HTR-8/SVneo (cell line): ENCODE measurements at places on chromosomes 12 and 14.

GRCh38 chr12:6638305-6638704, 2.5 kb upstream of the LPAR5 start:
- DNase-seq = no peak

GRCh38 chr12:124563401-124563800, 4.0 kb downstream of the NCOR2 start:
- DNase-seq = no peak

GRCh38 chr12:3342051-3342450, 149.0 kb upstream of the PRMT8 start:
- DNase-seq = peak; percentile 65

GRCh38 chr12:60205500-60205899, 609.7 kb downstream of the SLC16A7 start:
- DNase-seq = peak; percentile 18

DNA sequence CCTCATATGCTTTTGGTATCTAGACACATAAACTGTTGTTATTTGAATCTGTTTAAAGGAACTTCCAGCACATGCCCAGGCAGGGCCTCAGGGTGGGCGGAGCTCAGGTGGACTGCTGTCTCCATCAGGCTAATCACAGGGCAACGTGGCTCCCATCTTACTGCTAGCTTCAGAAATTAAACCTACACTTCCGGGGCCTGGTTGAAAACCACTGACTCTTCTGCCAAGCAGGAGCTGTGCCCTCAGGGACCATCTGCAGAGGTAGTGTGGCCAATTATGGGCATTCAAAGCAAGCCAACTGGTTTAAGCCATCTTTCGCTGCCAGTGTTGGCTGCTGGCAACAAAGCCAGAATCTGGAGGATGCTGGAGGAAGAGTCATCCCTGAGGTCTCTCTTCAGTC, 97.5 kb downstream of the TMX1 start:
- DNase-seq = no peak

DNA sequence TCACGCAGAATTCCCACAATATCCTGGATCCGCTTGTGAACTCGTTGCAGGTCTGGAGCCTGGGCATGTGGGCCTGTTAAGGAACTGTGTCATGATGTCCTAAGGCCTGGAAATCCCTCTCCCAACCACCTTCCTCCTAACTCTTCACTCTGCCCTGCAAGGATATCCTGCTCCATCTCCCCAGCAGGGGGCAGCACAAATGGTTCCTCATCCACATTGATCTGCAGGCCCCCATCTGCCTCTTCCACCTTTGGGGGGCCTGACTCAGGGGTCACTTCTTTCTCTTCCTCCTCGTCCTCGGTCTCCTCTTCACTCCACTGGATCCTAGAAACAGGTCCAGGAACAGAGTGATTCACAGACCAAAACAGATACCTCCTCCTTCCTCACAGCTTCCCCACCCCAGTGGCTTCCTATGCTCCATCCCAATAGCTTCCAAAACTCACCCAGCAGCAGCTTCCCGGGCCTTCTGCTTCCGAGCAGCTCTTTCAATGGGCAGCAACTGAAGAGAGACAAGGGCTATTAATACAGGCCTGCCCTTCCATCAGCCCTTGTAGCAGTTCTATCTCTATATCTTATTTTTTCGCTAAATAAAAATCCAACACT, 4.5 kb downstream of the NOP2 start:
- DNase-seq = peak; percentile 74

DNA sequence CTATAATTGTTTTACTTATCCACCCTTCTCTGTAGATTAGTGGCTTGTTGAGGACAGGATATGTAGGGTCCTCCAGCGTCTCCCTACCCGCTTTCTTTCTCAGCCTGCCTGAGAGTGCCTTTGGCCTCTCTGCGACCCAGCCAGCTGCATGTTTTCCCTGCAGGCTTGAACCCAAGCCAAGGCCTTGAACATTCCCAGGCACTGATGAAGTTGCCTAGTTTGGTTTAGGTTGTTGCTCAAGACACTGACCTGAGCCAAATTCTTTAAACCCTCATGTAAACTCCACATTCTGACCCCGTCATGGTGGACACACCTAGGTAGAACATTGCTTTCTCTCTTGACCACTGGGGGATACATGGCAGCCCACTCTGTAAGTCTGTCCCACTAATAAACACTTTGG, 33.4 kb upstream of the TXNRD1 start:
- DNase-seq = no peak

GRCh38 chr12:90253674-90254181, 545.1 kb upstream of the ATP2B1 start:
- DNase-seq = peak; percentile 50

DNA sequence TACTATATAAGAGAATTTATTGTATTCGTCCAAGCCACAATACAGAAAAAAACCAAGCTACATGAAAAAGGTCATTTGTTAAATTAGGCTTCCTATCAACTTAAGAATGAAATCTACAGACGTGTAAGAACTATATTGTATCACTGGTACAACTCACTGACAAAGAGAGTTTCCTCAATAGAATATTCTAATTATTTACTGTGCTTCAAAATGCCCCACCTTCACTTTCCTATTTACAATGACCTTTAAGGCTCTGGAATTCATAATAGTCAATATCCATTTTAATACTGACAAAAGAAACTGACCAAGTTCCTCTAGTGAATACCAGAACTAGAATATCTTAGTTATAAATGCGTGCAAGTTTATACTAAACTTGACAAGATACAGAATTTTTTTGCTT, 55.9 kb downstream of the C2CD5 start:
- DNase-seq = no peak

- DNase-seq = no peak
Measured at GRCh38 chr12:97375310-97375709, 87.3 kb upstream of the RMST start.

GRCh38 chr14:95901054-95901453, 24.4 kb downstream of the TUNAR start:
- DNase-seq = peak; percentile 22

- DNase-seq = peak; percentile 30
Measured at GRCh38 chr14:29144621-29145020, 378.0 kb downstream of the FOXG1 start.

- DNase-seq = no peak
Measured at GRCh38 chr14:27536748-27537147, 938.9 kb upstream of the NOVA1 start.

- DNase-seq = peak; percentile 34
Measured at GRCh38 chr12:57461917-57462250, 2.3 kb downstream of the GLI1 start.

GRCh38 chr14:37988472-37988871, 219.2 kb upstream of the SSTR1 start:
- DNase-seq = no peak

DNA sequence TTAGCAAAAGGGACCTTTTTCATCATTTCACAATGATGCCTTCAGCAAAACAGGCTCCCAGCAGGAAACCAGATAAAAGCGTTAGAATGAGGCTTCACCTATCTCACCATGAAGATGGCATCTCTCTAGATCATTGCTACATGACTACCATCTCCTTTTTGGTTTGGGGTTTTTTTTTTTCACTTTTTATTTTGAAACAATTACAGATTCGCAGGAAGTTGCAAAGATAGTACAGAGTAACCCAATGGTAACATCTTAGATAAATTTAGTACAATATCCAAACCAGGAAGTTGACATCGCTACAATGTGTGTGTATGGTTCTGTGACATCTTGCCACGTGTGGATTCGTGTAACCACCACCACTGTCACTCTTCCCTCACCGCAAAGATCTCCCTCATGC, 22.3 kb upstream of the PWP1 start:
- no peak for DNase-seq

DNA sequence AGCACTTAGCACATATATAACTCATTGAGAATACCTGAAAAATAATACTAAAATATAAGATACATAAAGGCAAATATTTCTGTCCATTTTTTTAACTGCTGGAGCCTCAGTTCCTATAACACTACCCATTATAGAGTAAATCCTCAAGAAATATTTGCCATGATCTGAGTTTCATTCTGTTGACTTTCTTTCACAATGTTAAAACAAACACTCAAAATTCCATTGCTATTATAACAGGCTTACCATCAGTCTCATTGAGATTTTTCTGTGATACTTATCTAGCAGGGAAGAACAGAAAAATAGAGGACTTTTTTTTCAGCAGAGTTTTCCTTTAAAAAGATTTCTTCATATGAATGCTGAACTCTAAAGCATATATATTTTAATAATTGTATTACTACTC, 24.5 kb downstream of the LMO3 start:
- no peak for DNase-seq

DNA sequence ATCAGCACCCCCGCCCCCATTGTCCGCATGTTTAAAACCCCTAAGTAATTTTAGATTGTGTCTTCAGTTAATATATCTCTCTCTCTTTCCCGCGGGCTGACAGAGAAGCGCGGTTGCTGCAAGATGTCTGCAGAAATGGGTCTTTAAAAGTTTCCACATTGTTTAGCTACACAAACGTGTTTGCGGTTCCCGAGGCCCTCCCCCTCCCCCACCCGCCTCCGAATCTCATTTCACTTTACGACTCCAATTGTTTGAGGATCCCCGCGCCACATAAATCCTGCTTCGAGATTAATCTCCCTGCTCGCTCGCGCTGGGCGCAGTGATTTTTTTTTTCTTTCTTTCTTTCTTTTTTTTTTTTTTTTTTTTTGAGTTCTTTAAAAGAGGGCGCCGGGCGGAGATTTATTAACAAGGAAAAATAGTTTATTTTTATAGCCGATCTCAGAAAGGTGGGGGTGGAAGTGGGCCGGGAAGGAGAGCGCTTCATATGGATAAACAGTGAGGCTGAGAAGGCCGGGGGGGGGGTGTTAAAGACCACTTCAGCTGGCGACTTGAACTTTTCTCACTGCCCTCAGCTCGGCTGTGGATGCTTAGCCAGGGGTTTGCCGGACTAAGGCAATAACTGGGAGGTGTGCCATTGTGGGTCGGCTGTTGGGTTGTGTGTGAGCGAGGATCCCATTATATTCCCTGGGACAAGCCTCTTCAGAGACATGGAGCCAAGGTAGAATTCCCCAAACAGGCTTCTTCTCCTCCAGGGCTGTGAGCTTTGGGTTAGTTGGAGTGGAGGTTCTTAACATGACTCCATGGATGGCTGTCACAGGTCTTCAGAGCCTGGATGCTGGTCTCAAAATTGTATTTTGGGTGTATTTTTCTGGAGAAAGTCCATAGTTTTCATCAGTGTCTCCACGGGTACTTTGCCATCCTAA, 39.7 kb upstream of the TBX5 start:
- DNase-seq = no peak

- DNase-seq = no peak
Measured at GRCh38 chr14:104641753-104642539, 37.4 kb upstream of the TMEM179 start.

DNA sequence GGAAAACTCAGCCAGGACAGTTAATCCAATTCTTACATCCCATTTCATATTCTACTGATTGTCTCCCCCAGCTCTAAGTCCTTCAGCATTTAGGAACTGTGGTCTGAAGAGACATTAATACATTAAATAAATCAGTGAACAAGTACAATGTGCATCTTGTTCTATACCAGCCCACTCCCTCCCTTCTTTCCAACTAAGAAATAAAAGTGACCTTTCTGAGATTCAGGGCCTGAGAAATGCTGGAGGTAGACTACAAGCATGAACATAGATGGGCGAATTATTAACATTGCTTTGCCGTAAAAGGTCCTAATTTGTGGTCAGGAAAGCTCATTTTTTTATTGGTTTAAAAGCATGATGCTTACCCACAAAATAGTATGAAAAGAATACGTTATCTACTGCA, 113.1 kb downstream of the NELL2 start:
- no peak for DNase-seq

- DNase-seq = no peak
Measured at GRCh38 chr12:124764870-124765580, 98.6 kb downstream of the SCARB1 start.

DNA sequence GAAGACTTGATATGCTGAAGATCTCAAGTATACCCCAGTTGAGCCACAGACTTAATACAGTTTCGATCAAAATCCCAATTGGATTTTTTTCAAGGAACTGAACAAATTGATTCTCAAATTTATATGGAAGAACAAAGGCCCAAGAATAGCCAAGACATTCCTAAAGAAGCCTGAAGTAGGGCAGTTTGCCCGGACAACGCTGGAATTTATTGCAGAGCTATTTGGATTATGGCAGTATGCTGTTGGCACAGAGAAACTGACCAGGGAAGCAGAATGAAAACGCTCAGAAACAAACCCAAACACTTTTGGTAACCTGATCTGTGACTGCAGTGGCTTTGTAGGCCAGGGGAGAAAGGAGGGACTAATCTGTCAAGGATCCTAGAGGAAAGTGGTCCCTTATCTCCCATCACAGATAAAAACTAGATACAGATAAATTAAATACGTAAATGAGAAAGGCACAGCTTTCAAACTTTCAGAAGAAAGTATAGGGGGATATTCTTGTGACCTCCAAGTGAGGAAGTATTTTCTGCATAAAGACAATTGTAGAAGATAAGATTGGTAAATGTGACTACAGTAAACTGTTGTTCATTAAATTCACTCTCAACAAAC, 35.9 kb upstream of the GSC start:
- no peak for DNase-seq

DNA sequence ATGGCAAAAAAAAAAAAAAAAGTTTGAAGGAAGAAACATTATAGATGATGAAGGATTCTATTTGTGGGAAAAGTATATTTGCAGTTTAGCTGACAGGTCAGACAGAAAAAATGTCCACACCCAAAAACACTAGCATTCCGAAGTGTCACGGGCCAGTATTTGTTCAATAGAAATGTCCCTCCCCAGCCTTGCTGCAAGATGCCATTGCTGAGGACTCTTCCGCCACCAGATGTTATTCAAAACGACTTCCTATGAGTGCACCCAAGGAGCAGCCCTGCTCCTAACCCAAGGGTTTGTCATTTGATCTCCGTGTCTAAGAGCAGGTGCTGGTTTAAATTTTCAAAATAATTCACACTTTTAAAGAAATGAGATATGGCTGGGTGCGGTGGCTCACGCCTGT, 163.1 kb downstream of the GCH1 start:
- no peak for DNase-seq

DNA sequence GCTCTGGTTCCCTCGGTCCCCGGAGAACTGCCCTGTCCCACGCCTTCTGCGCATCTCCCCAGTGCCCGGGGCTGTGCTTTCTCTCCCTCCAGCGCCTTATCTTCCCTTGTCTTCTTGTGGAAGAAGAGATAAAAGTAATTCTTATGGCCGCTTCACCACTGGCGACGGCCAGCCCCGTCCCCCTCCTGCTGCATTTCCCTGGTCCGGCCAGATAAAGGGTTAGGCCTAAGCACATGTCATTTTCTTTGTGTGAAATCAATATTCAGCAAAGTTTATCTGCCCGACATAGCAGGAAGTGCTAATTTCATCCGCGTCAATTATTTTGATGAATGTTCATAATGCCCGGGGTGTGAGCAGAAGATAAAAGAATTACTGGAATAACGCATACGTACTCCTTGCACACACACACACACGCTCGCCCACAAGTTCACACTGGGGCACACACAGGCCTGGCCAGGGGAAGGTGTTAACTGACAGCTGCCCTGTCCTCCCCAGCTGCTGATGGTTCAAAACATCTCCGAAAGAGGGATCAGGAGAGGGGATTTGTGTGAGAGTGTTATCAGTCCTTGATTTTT, 177.7 kb upstream of the LHX5 start:
- DNase-seq = no peak

GRCh38 chr12:118126119-118126757, 9.7 kb upstream of the PEBP1 start:
- DNase-seq = no peak
